ENCODE measurements at places on chromosomes 11 and 22. TPM values are rescaled to one million over a fixed set of nuclear protein-coding genes. Genes with fewer than 3 reads are reported as not detected.

The NCR3LG1 gene
- total RNA-seq: 13.6 TPM

- no peak overlapping the region for H3K27ac ChIP-seq
- no peaks in the 10 kb centered on the region for H3K27me3 ChIP-seq
- no peak overlapping the region for H3K4me3 ChIP-seq
- no peaks in the 10 kb centered on the region for H3K36me3 ChIP-seq
- peaks cover 13% of the 10 kb centered on the region for H3K4me1 ChIP-seq
- no peak for DNase-seq
These were observed 90.6 kb downstream of the TSPAN18 start for GRCh38 chr11:44817207-44817949.

The LIF gene
- 19.3 TPM for total RNA-seq

GRCh38 chr11:95385577-95385976 lies 154.6 kb upstream of the SESN3 start:
- no peaks in the 10 kb centered on the region for H3K27me3 ChIP-seq
- no peaks in the 10 kb centered on the region for H3K36me3 ChIP-seq
- no peak overlapping the region for H3K4me3 ChIP-seq
- DNase-seq: no peak
- H3K27ac ChIP-seq: no peak overlapping the region

GRCh38 chr22:49415151-49415951 lies 412.3 kb downstream of the BRD1 start:
- no peak for DNase-seq
- no peak overlapping the region for H3K4me3 ChIP-seq

The PPP2R5B gene
- 48.0 TPM for total RNA-seq

DNA sequence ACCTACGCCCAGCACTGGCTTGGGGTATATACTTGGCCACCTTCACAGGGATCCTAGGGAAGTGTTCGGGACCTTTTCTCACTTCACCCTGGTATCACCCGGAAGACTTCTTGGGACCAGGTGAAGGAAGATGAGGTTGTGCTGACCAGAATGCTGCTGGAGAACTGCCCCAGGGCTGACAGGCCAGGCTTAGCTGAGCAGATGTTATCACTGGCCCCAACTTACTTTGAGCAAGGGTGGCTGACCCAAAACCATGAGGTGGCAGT lies 4.5 kb downstream of the FTH1 start:
- H3K27me3 ChIP-seq: no peaks in the 10 kb centered on the region
- H3K4me3 ChIP-seq: peak overlapping the region; percentile 90
- DNase-seq: no peak
- peaks cover 45% of the 10 kb centered on the region for H3K4me1 ChIP-seq

GRCh38 chr11:108703916-108704315 lies 39.0 kb downstream of the DDX10 start:
- DNase-seq: peak; percentile 21
- no peaks in the 10 kb centered on the region for H3K27me3 ChIP-seq
- peaks cover 15% of the 10 kb centered on the region for H3K4me1 ChIP-seq
- peak overlapping the region; percentile 18 for H3K27ac ChIP-seq
- no peak overlapping the region for H3K4me3 ChIP-seq
- H3K36me3 ChIP-seq: peaks cover 43% of the 10 kb centered on the region

GRCh38 chr22:38456841-38457699 lies 2.1 kb upstream of the KCNJ4 start:
- no peak for DNase-seq
- H3K4me3 ChIP-seq: peak overlapping the region; percentile 56
- H3K27me3 ChIP-seq: peaks cover 58% of the 10 kb centered on the region
- no peak overlapping the region for H3K27ac ChIP-seq

DNA sequence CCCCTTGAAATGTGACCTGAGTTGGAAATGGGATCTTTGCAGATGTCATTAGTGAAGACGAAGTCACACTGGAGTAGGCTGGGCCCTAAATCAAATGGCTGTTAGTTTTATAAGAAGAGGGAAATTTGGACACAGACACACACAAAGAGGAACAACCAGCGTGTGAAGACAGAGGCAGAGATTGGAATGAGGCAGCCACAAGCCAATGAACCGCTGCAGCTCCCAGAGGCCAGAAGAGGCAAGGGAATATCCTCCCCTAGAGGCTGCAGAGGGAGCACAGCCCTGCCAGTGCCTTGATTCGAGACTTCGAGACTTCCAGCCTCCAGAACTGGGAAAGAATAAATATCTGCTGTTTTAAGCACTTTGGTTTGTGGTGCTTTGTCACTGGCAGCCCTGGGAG lies 484.5 kb downstream of the MN1 start:
- peaks cover 5% of the 10 kb centered on the region for H3K36me3 ChIP-seq
- no peak overlapping the region for H3K27ac ChIP-seq
- H3K4me1 ChIP-seq: peaks cover 14% of the 10 kb centered on the region

The SCN4B gene
- total RNA-seq: 0.32 TPM

The CHRNA10 gene
- 2.5 TPM for total RNA-seq

DNA sequence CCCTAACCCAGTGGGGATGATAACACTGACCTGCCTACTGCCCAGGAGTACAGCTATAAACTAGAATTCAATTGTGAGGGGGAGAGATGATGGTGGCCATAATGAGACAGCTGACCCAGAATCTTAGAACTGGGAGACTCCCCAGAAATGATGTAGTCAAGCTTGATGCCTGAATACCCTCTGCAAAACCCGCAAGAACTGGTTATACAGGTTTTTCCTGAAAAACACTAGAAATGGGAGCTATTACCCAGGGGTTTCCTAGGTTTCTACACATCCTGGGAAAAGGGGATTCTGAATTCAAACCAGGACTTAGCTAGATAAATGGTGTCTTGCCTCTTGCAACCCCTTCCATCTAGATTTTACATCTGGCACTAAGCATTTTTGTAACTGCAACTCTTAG lies 113.8 kb upstream of the NARS2 start:
- no peak overlapping the region for H3K27ac ChIP-seq
- DNase-seq: no peak
- H3K4me1 ChIP-seq: peaks cover 6% of the 10 kb centered on the region
- no peak overlapping the region for H3K4me3 ChIP-seq
- no peaks in the 10 kb centered on the region for H3K27me3 ChIP-seq

GRCh38 chr22:41411021-41411851 lies 29.5 kb downstream of the TEF start:
- H3K27ac ChIP-seq: peak overlapping the region; percentile 33
- H3K4me1 ChIP-seq: peaks cover 25% of the 10 kb centered on the region

DNA sequence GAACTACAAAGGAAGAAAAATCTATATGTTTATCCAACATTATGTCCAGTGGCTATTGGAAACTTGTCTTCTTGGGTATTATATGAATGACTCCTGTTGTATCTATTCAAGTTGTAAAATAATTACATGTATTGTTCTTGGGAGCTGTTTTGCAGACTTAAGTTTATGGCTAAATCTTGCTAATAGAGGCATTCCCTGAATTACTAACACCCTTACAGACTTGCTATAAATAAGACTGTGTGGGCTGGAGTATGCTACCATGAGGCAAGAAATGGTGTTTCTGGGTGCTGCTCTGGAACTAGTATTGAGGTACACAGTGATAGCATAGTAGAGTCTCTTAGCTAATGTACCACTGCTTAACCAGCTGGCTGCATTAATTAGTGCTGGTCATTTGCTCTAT lies 155.1 kb downstream of the HIPK3 start:
- DNase-seq: no peak
- H3K4me1 ChIP-seq: no peaks in the 10 kb centered on the region
- peaks cover 44% of the 10 kb centered on the region for H3K27me3 ChIP-seq
- H3K36me3 ChIP-seq: no peaks in the 10 kb centered on the region
- H3K27ac ChIP-seq: no peak overlapping the region

Data from MCF 10A (cell line).